Epithelial cell of umbilical artery (primary cell): ENCODE measurements at places on chromosomes 11 and 22. TPM values are rescaled to one million over a fixed set of nuclear protein-coding genes. Genes with fewer than 3 reads are reported as not detected.

ADM2 gene
- total RNA-seq: 0.46 and 0.97 TPM in 2 replicates

CLDN5 gene
- total RNA-seq: 569 and 1,366 TPM in 2 replicates

JAML gene
- total RNA-seq: 0.65 and 1.2 TPM in 2 replicates

CEP126 gene
- total RNA-seq: 0.91 and 2.3 TPM in 2 replicates

SLC35E4 gene
- total RNA-seq: 34.1 and 46.8 TPM in 2 replicates

FAM76B gene
- total RNA-seq: 16.9 and 22.5 TPM in 2 replicates

SMIM35 gene
- not detected in 2 replicates for total RNA-seq

BLID gene
- 4.3 and 5.5 TPM in 2 replicates for total RNA-seq

DRG1 gene
- 105 and 131 TPM in 2 replicates for total RNA-seq

CYTH4 gene
- total RNA-seq: 0.15 TPM in 1 of 2 replicates, not detected in the other

MIAT gene
- total RNA-seq: 0.32 and 0.46 TPM in 2 replicates

ZNF280B gene
- 0.97 and 1.4 TPM in 2 replicates for total RNA-seq

MMP13 gene
- total RNA-seq: not detected in 2 replicates

POU2AF1 gene
- total RNA-seq: not detected in 2 replicates

OR8G5 gene
- total RNA-seq: not detected in 2 replicates

TIMM10 gene
- 65.0 and 81.3 TPM in 2 replicates for total RNA-seq

ADAMTS15 gene
- total RNA-seq: under 0.01 TPM in 2 replicates

HTR3B gene
- not detected in 2 replicates for total RNA-seq

SLC22A12 gene
- total RNA-seq: not detected in 2 replicates

OR5AK2 gene
- total RNA-seq: not detected in 2 replicates

CD3E gene
- total RNA-seq: not detected in 2 replicates

HEPHL1 gene
- not detected in 2 replicates for total RNA-seq

SLC6A5 gene
- total RNA-seq: not detected in 2 replicates

SCGB1A1 gene
- not detected in 2 replicates for total RNA-seq

GRIA4 gene
- total RNA-seq: not detected in 2 replicates

CTSF gene
- total RNA-seq: 13.3 and 17.2 TPM in 2 replicates

HORMAD2 gene
- total RNA-seq: not detected in 2 replicates
